Lung (tissue), 17 donors: ENCODE measurements at places on chromosomes 12 and 14. TPM values are rescaled to one million over a fixed set of nuclear protein-coding genes. Genes with fewer than 3 reads are reported as not detected.
A peak's percentile ranks its signal among the peaks of the same experiment; 100 is the strongest.

DNA sequence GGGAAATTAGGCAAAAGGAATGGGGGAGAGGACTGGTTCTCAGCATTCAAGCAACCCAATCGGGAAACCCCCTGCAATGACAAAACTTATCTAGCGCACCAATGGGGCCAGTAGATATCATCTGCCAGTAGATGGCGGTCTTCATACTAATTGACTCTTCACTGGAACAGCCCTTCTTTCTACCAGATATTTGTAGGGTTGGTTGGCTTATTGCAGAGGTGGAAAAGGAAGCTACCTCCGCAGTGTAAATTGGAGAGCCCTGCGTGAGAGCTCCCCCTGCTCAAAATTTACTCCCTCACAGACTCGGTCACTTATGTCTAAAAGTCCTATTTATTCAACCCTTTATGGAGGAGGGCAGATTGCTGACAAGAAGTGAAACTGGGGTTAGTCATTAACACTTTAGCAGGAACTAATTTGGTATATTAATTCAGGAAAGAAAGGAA, 166.1 kb upstream of the CCND2 start:
- H3K4me1 ChIP-seq: no peaks in the 10 kb centered on the region
- DNase-seq: peak; percentile 76
- no peak overlapping the region for H3K27ac ChIP-seq
- H3K36me3 ChIP-seq: no peaks in the 10 kb centered on the region
- H3K4me3 ChIP-seq: no peak overlapping the region
- H3K27me3 ChIP-seq: no peaks in the 10 kb centered on the region

DNA sequence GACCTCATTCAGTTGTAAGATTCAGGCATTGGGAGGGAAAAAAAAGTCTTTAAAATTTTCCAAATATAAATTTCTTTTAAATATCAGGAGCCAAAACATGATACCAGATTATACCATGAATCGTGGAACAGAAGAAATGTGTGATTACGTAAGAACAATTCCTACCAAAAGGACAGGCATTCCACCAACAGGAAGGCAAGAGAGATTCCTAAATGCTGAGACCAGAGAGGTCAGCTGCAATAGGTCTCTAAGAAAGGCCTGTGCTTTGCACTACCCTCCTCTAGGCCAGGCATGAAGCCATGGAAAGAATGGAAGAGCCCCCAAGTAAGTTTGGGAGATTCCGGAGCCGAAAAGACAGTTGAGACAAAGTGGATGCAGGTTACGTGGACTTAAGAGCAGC, 83.7 kb downstream of the PTGER2 start:
- H3K27me3 ChIP-seq: no peaks in the 10 kb centered on the region
- no peak overlapping the region for H3K4me3 ChIP-seq
- DNase-seq: no peak

DNA sequence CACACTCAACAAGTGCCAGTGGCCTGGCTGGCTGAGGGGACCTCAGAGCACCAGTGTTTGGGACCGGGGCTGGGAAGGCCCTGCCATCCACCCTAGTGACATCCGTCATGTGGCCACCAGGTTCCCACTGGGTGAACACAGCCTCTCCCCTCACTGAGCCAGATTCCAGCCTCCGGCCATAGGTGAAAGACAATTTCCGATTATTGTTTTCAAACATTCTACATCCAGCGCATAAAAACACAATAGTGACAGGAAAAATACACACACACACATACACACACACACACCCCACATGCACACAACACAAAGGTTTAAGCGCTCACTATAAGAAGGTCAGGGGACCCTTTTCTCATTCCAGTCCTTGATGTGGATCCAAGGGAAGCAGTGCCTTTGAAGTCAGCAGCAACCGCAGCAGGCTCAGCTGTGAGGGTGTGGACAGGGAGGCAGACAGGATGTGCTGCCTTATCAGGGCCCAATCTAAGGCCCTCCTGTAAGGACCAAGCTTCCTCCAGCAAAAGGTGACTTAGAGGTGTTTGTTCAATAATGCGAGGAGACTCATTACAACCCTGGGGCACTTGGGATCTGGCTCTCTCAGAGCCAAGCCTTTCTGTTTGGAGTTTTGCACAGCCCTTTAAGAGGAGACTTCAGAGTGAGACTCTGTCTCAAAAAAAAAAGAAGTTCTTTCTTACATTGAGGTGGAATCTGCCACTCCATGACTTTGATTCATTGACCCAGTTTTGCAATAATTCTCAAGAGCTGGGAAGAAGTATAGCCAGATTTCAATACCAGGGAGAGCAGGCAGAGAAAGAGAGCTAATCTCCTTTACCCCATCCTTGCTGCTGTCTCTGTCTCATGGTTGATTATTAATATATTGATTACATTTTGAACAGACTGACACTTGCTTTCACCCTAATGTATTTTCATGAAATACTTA, 227.8 kb downstream of the ZFP36L1 start:
- no peaks in the 10 kb centered on the region for H3K27me3 ChIP-seq
- no peaks in the 10 kb centered on the region for H3K36me3 ChIP-seq
- peaks cover 41% of the 10 kb centered on the region for H3K4me1 ChIP-seq
- no peak overlapping the region for H3K4me3 ChIP-seq
- peak overlapping the region; percentile 13 for H3K27ac ChIP-seq

GRCh38 chr12:26746121-26746714, 86.8 kb downstream of the ITPR2 start:
- no peak overlapping the region for H3K27ac ChIP-seq
- H3K4me1 ChIP-seq: peaks cover 6% of the 10 kb centered on the region
- H3K4me3 ChIP-seq: no peak overlapping the region
- DNase-seq: no peak

DNA sequence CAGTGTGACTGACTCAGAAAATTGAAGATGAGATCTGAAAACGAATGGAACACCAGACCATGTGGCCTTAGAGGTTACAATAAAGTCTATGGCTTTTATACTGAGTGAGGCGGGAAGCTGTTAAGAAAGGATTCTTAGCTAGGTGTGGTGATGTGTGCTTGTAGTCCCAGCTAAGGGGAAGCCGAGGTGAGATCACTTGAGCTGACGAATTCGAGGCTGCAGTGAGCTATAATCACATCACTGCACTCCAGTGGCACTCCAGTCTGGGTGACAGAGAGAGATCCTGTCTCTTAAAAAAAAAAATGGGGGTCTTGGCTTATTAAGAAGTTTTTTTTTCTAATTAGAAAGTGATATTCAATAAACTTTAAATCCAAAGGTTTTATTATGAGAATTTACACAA, 678.6 kb downstream of the TMTC2 start:
- no peak overlapping the region for H3K27ac ChIP-seq
- H3K36me3 ChIP-seq: no peaks in the 10 kb centered on the region
- no peaks in the 10 kb centered on the region for H3K27me3 ChIP-seq
- H3K4me1 ChIP-seq: no peaks in the 10 kb centered on the region
- H3K4me3 ChIP-seq: no peak overlapping the region

DNA sequence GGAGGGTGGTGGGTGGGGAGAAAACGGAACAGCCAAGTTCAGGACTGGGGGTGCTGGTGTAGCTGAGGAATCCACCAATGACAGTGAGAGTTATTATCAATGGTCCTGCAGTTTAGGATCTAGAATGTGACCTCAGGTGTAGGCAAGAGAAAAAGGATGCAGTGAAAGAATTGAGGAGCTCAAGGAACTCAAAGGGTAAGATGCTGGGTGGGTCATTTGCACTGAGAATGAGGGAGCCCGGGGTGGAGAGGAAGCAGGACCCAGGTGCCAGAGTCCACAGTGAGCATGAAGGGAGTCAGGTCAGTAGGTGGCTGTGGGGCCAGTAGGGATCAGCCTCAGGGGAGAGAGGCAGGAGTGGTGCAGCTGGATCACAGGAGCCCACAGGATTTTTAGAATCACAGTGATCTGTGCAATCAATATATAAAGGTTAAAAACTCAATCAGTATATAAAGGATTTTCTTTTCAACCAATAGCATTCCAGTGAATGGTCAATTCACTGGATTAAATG, 3.2 kb upstream of the KRT7 start:
- H3K27ac ChIP-seq: no peak overlapping the region
- no peak overlapping the region for H3K4me3 ChIP-seq
- no peaks in the 10 kb centered on the region for H3K27me3 ChIP-seq
- no peaks in the 10 kb centered on the region for H3K4me1 ChIP-seq
- no peaks in the 10 kb centered on the region for H3K36me3 ChIP-seq
- no peak for DNase-seq

GRCh38 chr14:105309371-105309770, 5.2 kb upstream of the PACS2 start:
- no peak overlapping the region for H3K4me3 ChIP-seq
- H3K27me3 ChIP-seq: no peaks in the 10 kb centered on the region
- no peaks in the 10 kb centered on the region for H3K36me3 ChIP-seq
- no peak overlapping the region for H3K27ac ChIP-seq
- DNase-seq: no peak
- H3K4me1 ChIP-seq: peaks cover 16% of the 10 kb centered on the region

DNA sequence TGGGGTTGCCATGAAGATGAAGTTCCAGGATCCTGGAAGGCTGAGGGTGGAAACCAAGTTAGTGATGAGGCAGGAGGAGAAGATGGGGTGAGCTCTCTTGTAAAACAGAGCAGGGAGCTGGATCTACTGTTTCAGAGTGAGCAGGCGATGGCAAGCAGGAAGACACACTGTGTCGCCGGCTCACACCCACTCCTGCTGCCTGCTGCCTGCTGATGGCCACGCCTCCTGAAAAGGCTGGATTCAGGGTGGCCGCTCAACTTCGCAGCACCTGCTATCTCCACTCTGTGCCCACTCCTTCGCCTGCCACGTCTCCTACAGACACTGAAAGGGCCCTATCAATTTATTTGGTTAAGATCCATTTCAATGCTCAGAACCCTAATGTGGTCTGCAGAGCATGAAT, 96.1 kb downstream of the RBM19 start:
- no peaks in the 10 kb centered on the region for H3K4me1 ChIP-seq
- no peak for DNase-seq
- H3K4me3 ChIP-seq: no peak overlapping the region
- H3K27me3 ChIP-seq: no peaks in the 10 kb centered on the region
- H3K36me3 ChIP-seq: no peaks in the 10 kb centered on the region

DNA sequence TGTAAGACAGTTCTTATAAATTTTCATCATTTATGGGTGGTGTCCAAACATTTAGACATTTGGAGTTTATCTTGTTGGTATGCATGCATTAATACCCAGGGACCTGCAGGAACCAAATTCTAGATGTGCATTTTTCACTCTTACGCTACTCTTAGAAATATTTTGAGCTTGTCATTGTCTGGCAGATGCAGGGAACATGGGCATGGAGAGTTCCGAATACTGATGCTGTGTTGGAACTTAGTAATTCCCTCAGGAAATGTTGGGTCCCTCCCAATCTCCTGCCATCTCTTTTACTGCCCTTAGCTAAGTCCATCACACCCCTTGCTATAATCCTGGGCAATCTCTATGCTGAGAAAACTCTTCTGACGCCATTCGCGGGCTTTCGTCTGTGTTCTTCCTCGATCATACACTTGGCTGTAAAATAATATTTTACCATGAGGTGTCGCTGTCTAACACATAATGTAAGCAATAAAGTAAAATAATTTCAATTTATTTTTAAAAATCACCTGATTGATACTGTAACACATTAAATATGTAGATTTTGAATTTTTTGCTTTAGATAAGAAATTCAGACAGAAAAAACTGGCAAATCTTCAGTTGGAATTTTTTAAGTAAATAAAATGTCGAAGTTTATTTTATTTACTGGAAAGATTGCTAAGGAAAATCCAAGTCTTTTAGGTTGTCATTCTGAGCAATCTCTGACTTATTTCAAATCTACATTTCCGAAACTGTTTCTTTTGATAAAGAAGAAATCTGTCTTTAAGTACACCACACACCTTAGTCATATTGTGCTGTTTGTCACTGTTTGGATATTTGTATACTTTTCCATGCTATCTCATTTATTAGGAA, 304.1 kb upstream of the SSTR1 start:
- no peaks in the 10 kb centered on the region for H3K27me3 ChIP-seq
- DNase-seq: no peak
- H3K27ac ChIP-seq: no peak overlapping the region
- H3K4me1 ChIP-seq: no peaks in the 10 kb centered on the region

DNA sequence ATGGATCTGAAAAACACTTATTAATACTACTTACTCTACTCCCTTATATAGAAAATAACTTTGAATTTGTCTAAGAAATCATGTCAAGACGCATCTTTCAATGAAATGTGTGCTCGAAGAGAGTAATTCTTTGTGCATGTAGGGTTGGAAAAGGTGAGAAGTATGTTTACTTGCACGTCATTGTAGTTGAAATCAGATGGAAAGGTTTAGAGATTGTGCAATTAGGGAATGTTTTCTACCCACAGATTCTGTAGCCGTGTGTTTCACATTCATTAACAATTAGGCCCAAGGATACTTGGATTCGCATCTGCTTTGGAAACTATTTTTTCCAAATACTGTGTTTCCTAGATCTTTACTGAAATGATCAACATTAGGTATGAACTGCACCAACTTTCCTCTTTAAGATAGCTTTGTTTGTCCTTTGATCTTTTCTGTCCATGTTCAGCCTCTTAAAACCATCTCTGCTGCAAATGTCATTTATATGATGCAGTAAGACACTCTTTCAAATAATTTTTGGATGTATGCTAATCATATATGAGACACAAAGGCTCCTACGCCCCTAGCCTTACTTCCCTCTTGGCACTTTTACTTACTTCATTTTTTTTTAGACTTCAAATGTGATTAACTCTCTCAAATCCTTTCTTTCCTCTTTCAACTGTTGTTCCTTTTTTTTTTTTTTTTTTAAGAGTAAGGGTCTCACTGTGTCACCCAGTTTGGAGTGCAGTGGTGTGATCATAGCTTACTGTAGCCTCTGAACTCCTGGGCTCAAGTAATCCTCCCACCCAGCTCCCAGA, 58.0 kb upstream of the PSMA6 start:
- H3K27ac ChIP-seq: no peak overlapping the region
- H3K36me3 ChIP-seq: no peaks in the 10 kb centered on the region
- H3K4me1 ChIP-seq: peaks cover 2% of the 10 kb centered on the region
- peak; percentile 6 for DNase-seq
- no peak overlapping the region for H3K4me3 ChIP-seq
- no peaks in the 10 kb centered on the region for H3K27me3 ChIP-seq

- H3K4me1 ChIP-seq: peaks cover 4% of the 10 kb centered on the region
- no peak overlapping the region for H3K27ac ChIP-seq
- no peaks in the 10 kb centered on the region for H3K36me3 ChIP-seq
- no peak for DNase-seq
Measured at GRCh38 chr14:99679111-99679510, 5.0 kb upstream of the CYP46A1 start.

DNA sequence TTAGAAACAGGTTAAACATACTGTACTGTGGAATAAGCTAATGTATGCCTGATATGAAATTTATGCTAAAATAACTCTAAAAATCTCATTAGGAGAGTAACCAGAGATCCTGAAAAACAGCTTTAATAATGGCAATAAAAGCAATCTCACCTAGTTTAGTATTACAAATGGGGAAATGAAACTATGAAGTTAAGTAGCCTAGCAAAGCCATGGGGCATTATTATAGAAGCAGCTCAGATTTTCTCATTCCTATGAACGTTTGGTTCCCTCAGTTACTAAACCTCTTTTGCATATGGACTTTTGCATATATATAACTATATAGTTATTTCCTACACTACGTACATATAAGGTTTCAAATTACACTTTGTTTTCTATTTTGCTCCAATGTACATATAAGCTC, 25.0 kb upstream of the APPL2 start:
- H3K4me3 ChIP-seq: no peak overlapping the region
- H3K4me1 ChIP-seq: no peaks in the 10 kb centered on the region
- no peak overlapping the region for H3K27ac ChIP-seq
- H3K36me3 ChIP-seq: no peaks in the 10 kb centered on the region

GRCh38 chr12:109571773-109572505, 1.4 kb downstream of the MMAB start:
- H3K4me1 ChIP-seq: peaks cover 6% of the 10 kb centered on the region
- H3K27me3 ChIP-seq: no peaks in the 10 kb centered on the region

APOLD1 gene
- total RNA-seq: 19.4 TPM

TMPRSS12 gene
- not detected for total RNA-seq

RILPL2 gene
- total RNA-seq: 7.7 TPM

SDR9C7 gene
- not detected for total RNA-seq
